Stimulated activated CD4-positive, alpha-beta T cell treated with anti-CD3 and anti-CD28 coated beads, TNF-alpha, amount 100 ng/mL, for 4 hours (primary cell): ENCODE measurements at places on chromosomes 1 and 21.

DNA sequence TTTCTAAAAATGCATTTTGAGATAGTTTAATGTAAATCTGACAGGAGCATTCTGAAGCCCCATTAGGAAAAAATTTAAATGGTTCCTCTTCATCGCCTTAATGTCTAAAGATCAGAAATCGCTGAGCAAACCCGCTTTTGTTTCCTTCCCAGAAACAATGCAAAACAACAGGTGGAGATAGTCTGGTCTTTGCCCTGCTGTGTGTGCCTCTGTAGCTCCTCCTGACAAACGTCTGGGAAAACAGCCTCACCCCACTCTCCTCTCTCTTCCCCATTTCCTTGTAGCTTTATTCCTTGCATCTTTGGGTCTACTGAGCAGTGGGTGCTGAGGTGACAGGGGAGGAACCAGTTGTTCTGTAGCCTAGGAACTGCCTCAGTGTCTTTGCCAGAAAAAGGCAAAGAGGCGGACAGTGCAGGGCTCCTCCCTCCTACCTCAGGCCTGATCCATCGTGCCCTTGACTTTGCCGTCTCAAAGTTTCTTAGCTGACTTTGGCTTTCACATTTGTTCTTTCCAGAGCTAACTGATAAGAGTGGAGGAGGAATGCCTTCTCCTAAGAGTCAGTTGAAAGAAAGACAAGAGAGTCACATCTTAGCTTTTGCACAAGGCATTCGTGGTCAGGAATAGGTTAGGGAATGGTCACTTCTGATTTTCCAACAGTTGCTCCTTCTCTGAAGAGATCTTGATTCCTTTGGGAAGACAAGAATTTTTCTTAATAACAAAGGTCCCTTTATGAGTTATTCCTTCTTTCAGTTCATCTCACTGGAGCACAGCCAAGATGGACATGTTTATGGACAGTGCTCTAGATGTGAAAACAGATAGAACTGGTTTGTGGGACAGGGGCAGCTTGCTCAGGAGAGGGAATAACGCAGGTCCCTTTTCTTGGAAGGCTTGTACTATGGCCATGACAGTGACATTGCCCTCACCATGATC is 24.9 kb downstream of the SYT11 start:
- no peak for DNase-seq

- no peak for DNase-seq
These were observed 167.2 kb upstream of the IRF2BP2 start for GRCh38 chr1:234776876-234777855.

- no peak for DNase-seq
These were observed 224.9 kb downstream of the BACH1 start for GRCh38 chr21:29523646-29524045.

GRCh38 chr1:226679853-226680516 is 59.1 kb downstream of the ITPKB start:
- DNase-seq: peak; percentile 71

DNA sequence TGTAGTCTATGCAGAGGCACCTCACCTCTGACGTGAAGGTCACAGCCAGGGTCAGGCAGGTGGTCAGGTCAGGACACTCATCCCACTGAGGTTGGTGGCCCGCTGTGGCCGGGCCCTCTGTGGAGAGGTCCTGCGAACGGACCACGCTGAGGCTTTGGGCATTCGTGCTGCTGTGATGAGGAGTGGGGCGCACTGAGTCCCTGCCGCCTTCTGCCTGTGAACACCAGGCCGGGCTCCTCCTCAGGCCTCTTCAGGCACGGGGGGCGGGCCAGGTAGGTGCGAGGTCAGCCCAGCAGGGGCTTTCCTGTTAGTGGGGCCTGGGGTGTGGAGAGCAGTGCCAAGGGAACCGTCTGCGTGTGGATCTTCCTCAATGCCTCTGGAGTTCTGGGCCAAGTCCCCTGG is 39.0 kb downstream of the COQ8A start:
- DNase-seq: no peak

DNA sequence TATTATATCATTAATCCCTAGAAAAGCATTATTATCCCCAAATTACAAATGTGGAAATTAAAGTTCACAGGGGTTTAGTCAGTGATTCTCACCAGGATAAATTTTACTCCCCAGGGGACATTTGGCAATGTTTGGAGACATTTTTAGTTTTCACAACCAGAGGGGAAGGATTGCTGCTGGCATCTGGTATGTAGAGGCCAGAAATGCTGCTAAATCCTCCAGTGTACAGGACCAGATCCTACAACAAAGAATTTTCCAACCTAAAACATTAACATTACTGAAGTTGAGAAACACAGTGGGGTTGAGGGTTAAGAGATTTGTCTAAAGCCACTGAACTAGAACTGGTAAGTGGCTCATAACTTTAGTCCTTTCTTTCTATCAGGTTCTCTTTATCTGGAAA is 162.0 kb upstream of the SYT6 start:
- DNase-seq: no peak

GRCh38 chr1:202998836-202999750 is 8.1 kb upstream of the TMEM183A start:
- no peak for DNase-seq
